ENCODE measurements at places on chromosomes 1 and 21. TPM values are rescaled to one million over a fixed set of nuclear protein-coding genes. Genes with fewer than 3 reads are reported as not detected.

Gene ELAPOR1
- 0.50 TPM for total RNA-seq

Gene GPR3
- total RNA-seq: 0.37 TPM

Gene CELA2A
- total RNA-seq: not detected

Gene LGR6
- total RNA-seq: not detected

Gene FBXO28
- 28.1 TPM for total RNA-seq

Gene GBP7
- total RNA-seq: 0.12 TPM

Gene CFAP141
- total RNA-seq: not detected

Gene ROR1
- 2.5 TPM for total RNA-seq

Gene SPATA45
- not detected for total RNA-seq

Gene TPTE
- total RNA-seq: not detected

Gene KLHL17
- total RNA-seq: 11.8 TPM

Gene ARHGAP29
- 100 TPM for total RNA-seq

Gene MTARC1
- total RNA-seq: 2.6 TPM

Gene CLCNKA
- not detected for total RNA-seq

Gene TLCD4
- total RNA-seq: 0.75 TPM

Gene C1orf94
- total RNA-seq: 0.12 TPM

Gene GSTM3
- 43.3 TPM for total RNA-seq

Gene NEK2
- 17.9 TPM for total RNA-seq

Gene INKA2
- total RNA-seq: 0.87 TPM

Gene OR10K2
- not detected for total RNA-seq

Gene RGS8
- under 0.01 TPM for total RNA-seq

Gene SELE
- not detected for total RNA-seq

Gene SLC45A1
- 1.5 TPM for total RNA-seq

Gene COL11A1
- total RNA-seq: 121 TPM

Gene KRTAP19-8
- not detected for total RNA-seq

Gene BARHL2
- total RNA-seq: not detected

Gene MAP3K21
- 1.7 TPM for total RNA-seq

Gene GNG4
- total RNA-seq: 3.0 TPM

Gene RGSL1
- not detected for total RNA-seq

Gene RNPEP
- 62.7 TPM for total RNA-seq

Gene NBPF19
- 29.5 TPM for total RNA-seq

Gene CD101
- total RNA-seq: under 0.01 TPM

Gene NPPA
- total RNA-seq: not detected

Gene CHIA
- total RNA-seq: not detected

Gene LAD1
- not detected for total RNA-seq

Gene HSD3B2
- not detected for total RNA-seq

Gene PRRC2C
- 51.2 TPM for total RNA-seq

Gene ZNF683
- total RNA-seq: not detected

Gene RGS1
- total RNA-seq: not detected

Gene KRTAP13-2
- not detected for total RNA-seq

Gene RNF115
- total RNA-seq: 19.9 TPM

Gene S100A11
- total RNA-seq: 59.2 TPM

Gene KCNA3
- total RNA-seq: 1.6 TPM

Gene MRPL39
- total RNA-seq: 24.6 TPM

Gene RPTN
- not detected for total RNA-seq

Gene VWA5B1
- total RNA-seq: not detected
